ENCODE measurements at places on chromosomes 6 and 20. TPM values are rescaled to one million over a fixed set of nuclear protein-coding genes. Genes with fewer than 3 reads are reported as not detected.
A peak's percentile ranks its signal among the peaks of the same experiment; 100 is the strongest.

PPP1R11 gene
- 40.0 TPM for total RNA-seq

CCDC170 gene
- total RNA-seq = 5.4 TPM

LGSN gene
- not detected for total RNA-seq

GABRR2 gene
- 3.3 TPM for total RNA-seq

GRM1 gene
- total RNA-seq = not detected

DNA sequence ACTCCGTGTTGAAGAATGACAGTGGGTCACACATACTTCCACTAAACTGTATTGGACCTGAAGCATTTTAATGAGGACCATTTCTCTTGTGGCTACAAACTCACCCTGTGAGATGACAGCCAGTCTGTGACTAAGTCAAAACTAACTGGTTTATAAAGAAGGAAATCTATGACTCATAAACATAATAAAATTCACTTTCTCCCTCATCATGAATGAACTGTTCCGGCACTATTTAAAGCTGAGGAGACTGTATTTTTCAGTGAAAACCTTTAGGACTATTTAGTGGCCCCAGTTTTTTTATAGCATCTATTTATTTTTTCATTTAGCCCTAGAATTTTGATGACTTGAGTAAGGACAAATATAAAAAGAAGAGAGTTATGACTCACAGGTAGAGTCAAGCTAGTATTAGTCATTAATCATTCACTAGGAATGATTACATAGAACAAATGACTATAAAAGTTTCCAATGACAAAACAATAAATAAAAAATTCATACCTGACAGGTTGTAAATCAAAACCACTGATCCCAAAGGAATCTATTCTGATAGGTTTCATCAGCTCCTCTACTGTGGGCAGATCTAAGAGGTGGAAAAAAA is 34.2 kb downstream of the CEP162 start:
- no peak for DNase-seq
- no peaks in the 10 kb centered on the region for H3K27me3 ChIP-seq
- H3K36me3 ChIP-seq = peaks cover 2% of the 10 kb centered on the region
- H3K4me1 ChIP-seq = no peaks in the 10 kb centered on the region
- no peak overlapping the region for H3K27ac ChIP-seq

DNA sequence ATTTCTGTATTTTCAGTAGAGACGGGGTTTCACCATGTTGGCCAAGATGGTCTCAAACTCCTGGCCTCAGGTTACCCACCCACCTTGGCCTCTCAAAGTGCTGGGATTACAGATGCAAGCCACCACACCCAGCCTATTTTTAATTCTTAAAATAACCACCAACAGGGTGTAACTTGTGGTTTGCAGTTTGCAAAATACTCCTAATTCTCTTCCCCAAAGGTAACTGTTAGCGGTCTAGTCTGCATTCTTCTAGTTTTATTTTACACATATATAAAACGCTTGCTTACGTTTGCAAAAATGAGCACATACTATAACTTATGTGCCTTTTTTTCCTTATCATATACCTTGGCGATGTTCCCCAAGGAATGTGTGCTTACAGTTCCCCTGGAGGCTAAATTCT is 25.6 kb upstream of the CHMP4B start:
- H3K4me3 ChIP-seq = no peak overlapping the region
- no peak overlapping the region for H3K27ac ChIP-seq
- H3K27me3 ChIP-seq = no peaks in the 10 kb centered on the region
- no peak for DNase-seq
- H3K36me3 ChIP-seq = no peaks in the 10 kb centered on the region

DNA sequence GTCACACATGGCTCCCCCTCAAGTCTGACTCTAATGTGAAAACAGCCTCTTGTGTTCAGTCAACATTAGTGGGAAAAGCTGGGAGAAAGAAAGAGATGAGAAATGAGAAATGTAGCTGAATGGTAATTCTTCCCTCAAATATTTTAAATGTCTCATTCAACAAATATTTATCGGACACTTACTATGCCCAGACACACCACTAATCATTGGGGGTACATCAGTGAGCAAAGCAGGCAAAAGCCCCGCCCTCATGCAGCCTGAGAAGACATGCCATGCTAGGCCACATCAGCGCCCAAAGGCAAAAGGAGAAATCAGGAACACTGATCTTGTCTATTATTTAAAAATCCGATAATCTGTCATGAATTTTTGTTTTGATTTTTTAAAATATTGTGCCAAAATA is 89.9 kb upstream of the ASF1A start:
- H3K4me3 ChIP-seq = no peak overlapping the region
- no peak for DNase-seq
- no peak overlapping the region for H3K27ac ChIP-seq
- H3K27me3 ChIP-seq = no peaks in the 10 kb centered on the region
- H3K4me1 ChIP-seq = no peaks in the 10 kb centered on the region

GRCh38 chr20:59573837-59574236 is 30.5 kb upstream of the PHACTR3 start:
- H3K4me3 ChIP-seq = no peak overlapping the region
- no peaks in the 10 kb centered on the region for H3K36me3 ChIP-seq
- H3K27me3 ChIP-seq = no peaks in the 10 kb centered on the region
- no peak overlapping the region for H3K27ac ChIP-seq
- no peak for DNase-seq
- no peaks in the 10 kb centered on the region for H3K4me1 ChIP-seq

DNA sequence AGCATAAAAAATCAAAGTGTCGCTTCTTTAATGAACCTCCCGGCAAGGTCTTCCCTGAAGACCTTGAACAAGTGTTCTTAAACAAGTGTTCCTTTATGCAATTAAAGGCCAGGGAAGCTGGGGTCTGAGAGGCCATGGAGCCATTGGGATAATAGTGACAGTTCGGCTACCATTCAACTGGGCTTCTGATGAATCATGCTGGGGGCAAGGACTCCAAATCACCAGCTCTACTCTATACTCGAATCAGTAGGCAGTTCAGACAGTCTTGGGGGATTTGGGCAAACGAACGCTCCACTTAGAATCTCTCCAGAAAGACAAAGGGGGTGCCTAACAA is 34.7 kb upstream of the EZR start:
- H3K4me3 ChIP-seq = no peak overlapping the region
- no peaks in the 10 kb centered on the region for H3K4me1 ChIP-seq
- no peaks in the 10 kb centered on the region for H3K36me3 ChIP-seq
- DNase-seq = no peak
- H3K27ac ChIP-seq = no peak overlapping the region

DNA sequence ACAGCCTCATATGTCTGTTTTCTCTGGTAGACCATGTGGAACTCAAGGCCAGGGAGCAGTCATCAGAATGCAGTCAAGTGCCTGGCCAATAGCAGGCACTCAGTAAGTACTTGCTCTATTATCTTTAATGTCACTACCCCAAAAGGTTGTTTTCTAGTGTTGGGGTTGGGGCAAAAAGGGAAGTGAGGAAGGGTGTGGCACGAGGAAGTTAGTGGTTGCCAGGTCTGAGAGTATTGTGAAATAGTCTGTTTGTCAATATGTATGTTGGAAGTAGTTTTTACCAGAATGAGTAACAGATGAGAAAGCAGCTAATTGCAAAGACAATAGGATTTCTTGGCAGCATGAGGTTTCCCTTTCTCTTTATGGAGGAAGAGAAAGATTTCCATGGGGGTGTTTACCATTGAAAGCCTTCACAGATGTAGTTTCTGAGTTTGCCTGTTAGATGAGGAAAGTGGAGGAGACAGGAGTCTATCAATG is 59.5 kb upstream of the ARMH2 start:
- no peaks in the 10 kb centered on the region for H3K36me3 ChIP-seq
- H3K4me1 ChIP-seq = no peaks in the 10 kb centered on the region
- H3K4me3 ChIP-seq = no peak overlapping the region

DNA sequence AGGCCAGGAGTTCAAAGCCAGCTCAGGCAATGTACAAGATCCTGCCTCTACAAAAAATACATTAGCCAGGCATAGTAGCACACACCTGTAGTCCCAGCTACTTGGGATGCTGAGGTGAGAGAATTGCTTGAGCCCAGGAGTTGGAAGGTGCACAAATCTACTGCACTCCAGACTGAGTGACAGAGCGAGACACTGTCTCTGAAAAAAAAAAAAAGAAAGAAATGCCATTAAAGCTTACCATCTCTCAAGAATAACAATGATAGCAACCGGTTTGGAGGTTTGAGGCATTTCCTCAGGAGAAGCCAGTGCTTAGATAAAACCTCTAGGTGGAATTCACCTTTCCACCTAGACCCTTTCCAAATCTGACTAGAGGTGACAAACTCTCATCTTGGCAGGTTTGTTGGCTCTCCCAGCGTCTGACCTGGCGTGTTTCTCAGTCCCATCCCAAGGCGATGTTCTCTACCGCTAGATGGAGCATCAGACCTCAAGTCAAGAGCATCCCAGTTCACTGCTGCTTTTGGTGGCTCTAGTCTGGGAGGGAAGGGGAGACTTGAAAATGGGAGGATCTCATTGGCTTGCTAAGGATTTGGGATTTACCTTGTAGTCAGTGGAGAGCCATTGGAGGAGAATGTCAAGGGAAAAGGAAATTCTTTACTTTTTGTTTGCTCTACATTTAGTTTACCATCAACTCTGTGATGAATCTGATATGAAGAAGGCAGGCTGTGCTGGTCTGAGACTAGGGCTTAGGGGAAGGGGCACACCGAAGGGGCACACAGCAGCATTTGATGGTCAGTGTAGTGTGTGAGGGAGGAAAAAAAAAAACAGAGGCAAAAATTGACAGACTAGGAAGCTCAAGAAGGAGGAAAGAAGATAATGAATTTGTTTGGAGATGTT is 67.9 kb downstream of the NCOA7 start:
- H3K36me3 ChIP-seq = peaks cover 2% of the 10 kb centered on the region
- no peak overlapping the region for H3K27ac ChIP-seq
- no peaks in the 10 kb centered on the region for H3K27me3 ChIP-seq
- no peak for DNase-seq
- no peak overlapping the region for H3K4me3 ChIP-seq

GRCh38 chr6:166743406-166744222 is 116.6 kb upstream of the RPS6KA2 start:
- DNase-seq = no peak
- no peaks in the 10 kb centered on the region for H3K27me3 ChIP-seq
- no peaks in the 10 kb centered on the region for H3K4me1 ChIP-seq
- H3K36me3 ChIP-seq = no peaks in the 10 kb centered on the region
- H3K27ac ChIP-seq = no peak overlapping the region
- H3K4me3 ChIP-seq = no peak overlapping the region

GRCh38 chr6:28371706-28372451 is 22.1 kb downstream of the ZKSCAN3 start:
- no peaks in the 10 kb centered on the region for H3K27me3 ChIP-seq
- no peak overlapping the region for H3K4me3 ChIP-seq
- H3K4me1 ChIP-seq = no peaks in the 10 kb centered on the region
- no peaks in the 10 kb centered on the region for H3K36me3 ChIP-seq
- no peak overlapping the region for H3K27ac ChIP-seq

DNA sequence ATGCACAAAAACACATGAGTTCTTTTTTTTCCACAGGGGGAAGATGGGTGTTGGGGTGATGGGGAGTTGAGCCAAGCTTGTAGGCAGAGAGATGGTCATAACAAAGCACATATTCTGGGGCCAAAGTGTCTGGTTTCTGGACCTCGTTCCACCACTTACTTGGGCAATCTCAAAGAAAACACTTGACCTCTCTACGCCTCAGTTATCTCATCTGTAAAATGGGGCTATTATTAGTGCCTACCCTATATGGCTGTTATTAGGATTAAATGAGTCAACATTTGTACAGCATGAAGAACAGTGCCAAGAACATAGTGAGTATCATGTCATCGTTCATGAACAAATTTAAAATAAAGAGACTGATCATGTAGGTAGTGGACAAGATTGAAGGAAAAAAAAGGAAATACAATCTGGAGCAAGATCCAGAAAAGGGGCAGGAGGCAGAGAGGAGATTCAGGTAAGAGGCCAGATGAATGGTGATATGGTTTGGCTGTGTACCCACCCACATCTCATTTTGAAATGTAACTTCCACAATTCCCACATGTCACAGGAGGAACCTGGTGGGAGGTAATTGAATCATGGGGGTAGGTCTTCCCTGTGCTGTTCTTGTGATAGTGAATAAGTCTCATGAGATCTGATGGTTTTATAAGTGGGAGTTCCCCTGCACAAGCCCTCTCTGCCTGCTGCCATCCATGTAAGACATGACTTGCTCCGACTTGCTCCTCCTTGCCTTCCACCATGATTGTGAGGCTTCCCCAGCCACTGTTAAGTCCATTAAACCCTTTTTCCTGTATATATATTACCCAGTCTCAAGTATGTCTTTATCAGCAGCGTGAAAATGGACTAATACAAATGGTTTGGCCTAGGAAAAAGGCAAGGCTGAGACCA is 14.2 kb downstream of the EEF1E1 start:
- H3K4me3 ChIP-seq = no peak overlapping the region
- DNase-seq = no peak
- peak overlapping the region; percentile 61 for H3K27ac ChIP-seq
- H3K27me3 ChIP-seq = no peaks in the 10 kb centered on the region
- no peaks in the 10 kb centered on the region for H3K36me3 ChIP-seq

DNA sequence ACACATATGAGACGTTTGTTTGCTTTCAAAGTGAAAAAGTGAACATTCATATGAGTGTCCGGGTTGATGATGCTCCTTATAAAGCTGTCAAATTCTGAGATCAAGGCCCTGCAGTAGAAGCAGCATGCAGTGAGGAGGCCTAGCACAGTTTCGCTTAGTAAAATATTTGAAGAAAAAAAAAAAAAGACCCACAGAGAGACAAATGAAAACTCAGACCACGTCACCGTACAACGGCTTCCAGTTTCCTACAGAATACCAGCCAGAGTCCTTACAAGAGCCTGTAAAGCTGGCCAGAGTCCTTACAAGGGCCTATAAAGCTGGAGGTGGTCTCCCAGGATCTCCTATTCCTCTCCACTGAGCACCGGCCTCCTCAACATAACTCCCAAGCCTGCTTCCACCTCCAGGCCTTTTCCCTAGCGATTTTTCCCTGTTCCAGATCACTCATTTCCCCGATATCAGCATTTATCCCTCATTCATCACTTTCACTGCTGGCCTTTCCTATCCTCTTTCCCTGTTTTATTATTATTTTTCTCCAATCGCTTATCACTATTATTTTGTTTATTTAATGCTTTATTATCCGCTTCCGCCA is 1.5 kb upstream of the HMGN4 start:
- peaks cover 2% of the 10 kb centered on the region for H3K4me1 ChIP-seq
- no peaks in the 10 kb centered on the region for H3K27me3 ChIP-seq
- DNase-seq = no peak

DNA sequence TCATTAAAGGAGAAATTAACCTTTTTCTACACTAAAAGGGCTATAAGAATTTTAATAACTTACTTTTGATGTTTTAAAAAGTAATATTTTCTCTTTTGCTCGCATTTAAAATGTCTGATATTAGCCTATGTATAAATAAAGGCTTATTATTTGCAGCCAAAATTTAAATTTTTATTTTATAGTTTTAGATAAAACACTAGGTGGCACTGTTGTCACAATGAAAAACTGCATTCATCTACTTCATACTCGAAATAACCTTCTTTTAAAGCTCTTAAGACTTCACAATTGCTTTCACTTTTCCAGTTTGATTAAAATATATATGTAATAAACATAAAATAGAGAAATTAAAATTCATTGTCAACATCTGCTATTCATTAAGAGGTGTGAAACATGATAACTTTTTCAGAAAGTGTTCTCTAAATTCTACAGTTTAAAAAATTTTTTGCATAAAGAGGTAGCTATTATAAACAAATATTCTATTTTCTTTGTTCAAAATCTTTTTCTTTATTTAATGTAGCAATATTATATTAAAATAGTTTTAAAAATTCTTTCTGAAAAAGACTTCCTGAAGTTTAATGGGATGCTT is 78.8 kb upstream of the DEFB112 start:
- H3K4me1 ChIP-seq = no peaks in the 10 kb centered on the region
- no peaks in the 10 kb centered on the region for H3K36me3 ChIP-seq
- H3K27ac ChIP-seq = no peak overlapping the region
- no peaks in the 10 kb centered on the region for H3K27me3 ChIP-seq
- DNase-seq = no peak

All from aorta (tissue), 5 donors.